ENCODE measurements at places on chromosomes 1 and 21. TPM values are rescaled to one million over a fixed set of nuclear protein-coding genes. Genes with fewer than 3 reads are reported as not detected.

- DNase-seq = no peak
Measured at GRCh38 chr21:45443595-45444181, 38.7 kb downstream of the COL18A1 start.

DNA sequence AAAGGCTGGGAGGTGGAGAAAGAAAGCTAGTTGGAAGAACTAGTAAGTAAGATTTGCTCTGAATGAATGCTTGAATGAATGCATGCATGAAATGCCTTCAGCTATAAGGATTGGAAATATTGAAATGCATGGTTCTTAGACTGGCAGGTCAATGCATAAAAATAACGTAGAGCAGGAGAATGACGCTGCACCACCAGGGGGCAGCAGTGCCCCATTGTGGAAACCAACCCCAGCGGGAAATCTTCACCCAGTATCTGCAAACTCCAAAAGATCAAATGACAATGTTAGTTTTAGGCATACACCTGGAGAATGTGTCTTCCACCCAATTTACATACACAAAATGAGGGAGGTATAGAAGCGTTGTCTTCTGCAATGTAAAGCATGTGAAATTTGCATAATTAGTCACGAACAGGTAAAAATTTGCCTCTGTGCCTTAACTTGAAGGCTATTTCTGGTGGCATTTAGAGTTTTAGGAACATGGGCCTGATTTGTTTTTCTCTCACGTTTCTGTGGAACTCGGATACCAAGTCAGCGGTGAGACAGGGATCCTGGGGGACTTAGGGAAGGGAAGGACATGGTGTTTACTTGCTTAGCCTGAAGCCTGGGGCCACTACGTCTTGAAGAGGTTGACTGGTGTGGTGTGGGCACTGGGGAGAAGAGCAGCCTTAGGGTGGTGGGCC is 78.6 kb downstream of the HHAT start:
- DNase-seq = peak; percentile 85

DNA sequence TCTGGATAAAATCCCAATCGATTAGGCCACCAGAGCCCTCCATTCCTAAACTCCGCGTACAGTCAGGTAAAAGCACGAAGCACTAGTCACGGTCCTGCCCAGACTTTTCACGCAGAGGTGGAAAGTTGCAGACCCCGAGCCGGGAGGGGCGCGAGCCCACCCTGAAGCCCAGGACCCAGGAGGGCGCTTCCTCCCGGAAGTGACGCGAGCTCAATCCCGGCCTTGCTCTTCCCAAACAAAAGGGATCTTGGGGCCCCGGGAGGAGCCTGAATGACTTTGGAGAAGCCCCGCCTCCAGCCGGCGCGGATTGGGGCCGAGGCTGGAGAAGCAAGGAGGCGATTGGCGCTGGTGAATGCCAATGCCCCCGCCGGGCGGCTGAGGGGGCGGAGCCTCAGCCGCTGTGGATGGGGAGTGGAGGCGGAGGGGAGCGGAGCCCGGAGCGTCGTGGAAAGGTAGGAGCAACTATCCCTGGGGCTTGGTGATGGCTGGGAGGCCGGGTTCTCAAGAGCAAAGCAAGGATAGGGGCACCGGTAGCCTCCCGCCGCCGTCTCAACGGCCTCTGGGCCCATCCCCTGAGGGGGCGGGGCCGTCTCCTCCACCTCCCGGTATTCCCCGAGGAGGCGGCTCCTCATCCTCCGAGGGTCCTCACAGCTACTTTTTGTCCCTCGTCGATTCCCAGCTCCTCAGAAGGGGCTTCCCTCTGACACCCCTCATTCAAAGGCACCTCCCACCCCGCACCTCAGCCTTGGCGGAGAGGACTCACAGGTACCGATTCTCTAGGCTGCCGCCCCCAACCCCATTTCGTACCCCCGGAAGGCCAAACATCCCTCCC is at the start of gene CTTNBP2NL:
CTTNBP2NL (plus strand) TSS at position 394 of the 832 bp plus-strand sequence. CDS start 19,952 bp downstream, outside the sequence.
- DNase-seq = peak; percentile 98

DNA sequence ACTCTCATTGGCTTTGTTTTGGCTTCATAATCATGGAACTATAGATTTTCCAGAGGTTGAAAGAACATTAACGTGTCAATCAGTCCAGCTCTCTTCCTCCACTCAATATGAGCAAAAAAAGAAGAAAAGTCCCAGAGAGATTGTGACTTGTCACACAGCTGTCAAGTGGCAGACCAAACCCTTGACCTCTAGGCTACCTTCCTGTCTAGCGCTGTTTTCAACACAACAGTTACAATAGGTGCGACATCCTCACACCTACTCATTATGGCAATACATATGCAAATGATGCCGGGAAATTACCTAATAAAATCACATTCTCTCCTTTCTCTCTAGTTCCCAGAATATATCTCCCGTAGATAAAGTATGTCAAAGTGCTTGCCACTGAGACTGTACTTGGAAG is 1.1 kb downstream of the WARS2 start:
- no peak for DNase-seq

LRRC8C gene
- total RNA-seq = 19.6 TPM

- DNase-seq = no peak
Measured at GRCh38 chr1:36511804-36512798, 29.4 kb upstream of the CSF3R start.

COL8A2 gene
- 47.3 TPM for total RNA-seq

GRCh38 chr21:25449950-25450349 is 157.3 kb downstream of the MRPL39 start:
- no peak for DNase-seq

- no peak for DNase-seq
Measured at GRCh38 chr1:89898695-89899470, 78.1 kb downstream of the LRRC8D start.

GRCh38 chr1:162055062-162055461 is 14.4 kb upstream of the NOS1AP start:
- no peak for DNase-seq

GRCh38 chr1:164064501-164064900 is 494.5 kb upstream of the PBX1 start:
- DNase-seq = no peak

DNA sequence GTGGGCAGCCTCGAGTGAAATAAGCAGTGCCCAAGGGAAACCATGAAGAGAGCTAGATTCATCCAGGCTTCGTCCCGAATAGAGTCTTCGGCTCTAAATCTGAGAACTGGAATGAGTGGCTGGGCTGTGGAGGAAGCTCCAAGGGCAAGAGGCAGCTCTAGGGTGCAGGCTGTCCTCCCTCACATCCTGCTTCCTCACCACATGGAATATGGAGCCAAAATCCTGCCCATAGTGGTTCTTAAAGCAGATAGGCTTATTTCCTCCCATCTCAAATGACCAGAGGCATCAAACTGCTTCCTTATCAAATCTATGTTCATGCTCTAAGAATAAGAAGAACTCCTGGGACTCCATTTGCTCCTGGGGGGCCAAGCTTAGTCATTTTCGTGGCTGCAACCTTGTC is 2.5 kb downstream of the IL24 start:
- DNase-seq = no peak

RBBP4 gene
- 125 TPM for total RNA-seq

- no peak for DNase-seq
Measured at GRCh38 chr21:23138797-23139196, 2140.6 kb downstream of the NCAM2 start.

OR2L8 gene
- 0.53 TPM for total RNA-seq

DNA sequence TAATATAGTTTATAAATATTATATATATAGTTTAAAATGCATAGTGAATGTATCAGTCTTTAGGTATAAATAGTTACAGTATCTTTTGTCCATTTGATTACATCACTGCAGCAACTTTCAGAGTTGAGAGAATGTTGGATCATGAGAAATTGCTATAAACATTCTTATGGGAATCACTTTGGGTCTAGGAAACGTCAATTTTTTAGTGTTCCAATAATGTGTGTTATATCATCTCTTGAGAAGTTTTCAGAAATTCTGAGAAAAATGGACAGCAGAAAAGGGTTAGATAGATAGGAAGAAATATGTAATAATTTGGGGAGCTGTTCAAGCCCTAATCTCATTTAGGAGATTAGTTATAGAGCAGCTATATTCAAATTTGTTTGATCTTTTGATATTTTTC is 185.2 kb upstream of the SGIP1 start:
- DNase-seq = no peak

FAM167B gene
- 16.1 TPM for total RNA-seq

DNA sequence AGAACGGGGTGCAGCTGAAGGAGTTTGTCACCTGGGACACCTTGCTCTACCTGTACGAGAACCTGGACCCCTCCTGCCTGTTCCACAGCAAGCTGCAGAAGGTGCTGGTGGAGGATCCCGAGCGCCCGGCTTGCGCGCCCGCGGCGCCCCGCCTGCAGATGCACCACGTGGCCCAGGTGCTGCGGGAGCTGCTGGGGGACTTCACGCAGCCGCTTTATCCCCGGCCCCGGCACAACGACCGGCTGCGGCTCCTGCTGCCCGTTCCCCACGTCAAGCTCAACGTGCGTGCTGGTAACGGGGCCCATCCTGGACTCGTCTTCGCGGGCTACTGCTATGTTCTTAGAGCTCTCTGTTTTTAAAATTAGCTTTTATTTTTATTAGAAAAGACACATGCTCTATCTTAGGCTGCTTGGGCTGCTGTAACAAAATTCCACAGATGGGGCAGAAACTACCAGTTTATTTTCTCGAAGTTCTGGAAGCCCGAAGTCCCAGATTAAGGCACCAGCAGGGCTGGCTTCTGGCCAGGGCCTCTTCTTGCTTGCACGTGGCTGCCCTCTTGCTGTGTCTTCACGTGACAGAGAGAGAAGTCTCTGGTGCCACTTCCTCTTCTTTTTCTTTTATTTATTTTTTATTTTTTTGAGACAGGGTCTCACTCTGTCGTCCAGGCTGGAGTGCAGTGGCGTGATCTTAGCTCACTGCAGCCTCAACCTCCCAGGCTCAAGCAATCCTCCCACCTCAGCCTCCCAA is 38.1 kb downstream of the TRPM2 start:
- peak; percentile 80 for DNase-seq

DNA sequence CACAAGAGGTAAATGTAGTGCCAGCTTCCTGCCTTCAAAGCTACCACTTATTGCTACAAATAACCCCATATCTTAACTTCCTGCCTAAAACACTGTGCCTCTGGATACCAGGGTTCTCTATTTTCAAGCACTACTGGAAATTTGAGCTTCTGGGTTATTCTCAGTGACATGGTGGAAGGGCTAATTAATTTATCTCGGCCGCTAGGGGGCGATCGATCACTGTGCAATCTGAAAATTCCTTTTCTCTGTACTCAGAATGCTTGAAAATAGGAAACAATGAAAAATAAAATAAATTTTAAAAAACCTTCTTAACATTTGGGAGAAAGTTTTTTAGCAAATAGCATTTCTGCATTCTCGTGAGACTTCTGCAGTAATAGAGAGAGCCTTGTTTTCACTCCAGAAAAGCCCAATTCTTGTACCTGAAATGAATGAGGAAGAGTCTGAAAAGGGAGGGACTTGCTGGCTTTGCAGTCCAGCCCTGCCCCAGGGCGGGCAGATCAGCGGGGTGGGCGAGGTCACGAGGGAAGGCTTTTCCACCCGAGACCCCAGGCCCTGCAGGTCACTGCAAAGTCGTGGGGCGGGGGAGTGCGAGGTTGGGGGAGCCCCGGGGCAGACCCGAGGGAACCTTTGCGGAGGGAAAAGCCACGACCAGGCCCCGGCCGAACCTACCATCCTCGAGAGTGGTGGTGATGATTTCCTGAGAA is 276.7 kb downstream of the PCP4 start:
- peak; percentile 81 for DNase-seq

- DNase-seq = peak; percentile 55
Measured at GRCh38 chr21:46126309-46127238, 28.7 kb downstream of the COL6A2 start.

ZNF683 gene
- 0.31 TPM for total RNA-seq

UBE2U gene
- total RNA-seq = not detected

SYDE2 gene
- 18.3 TPM for total RNA-seq

NR0B2 gene
- total RNA-seq = not detected

DNA sequence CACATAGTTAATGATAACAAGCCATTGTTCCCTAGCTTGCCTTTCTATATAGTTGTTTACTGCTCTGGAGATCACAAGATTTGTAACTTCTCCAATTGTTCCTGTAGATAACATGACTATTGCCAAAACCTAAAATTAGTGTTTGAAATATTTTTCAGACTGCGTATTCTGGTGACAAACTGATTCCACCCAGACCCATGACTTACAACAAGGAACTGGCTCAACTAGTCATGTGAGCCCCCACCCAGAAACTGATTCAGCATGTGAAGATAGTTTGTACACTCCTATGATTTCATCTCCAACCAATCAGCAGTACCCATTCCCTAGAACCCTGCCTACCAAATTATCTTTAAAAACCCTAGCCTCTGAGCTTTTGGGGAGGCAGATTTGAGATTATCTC is 131.4 kb upstream of the BCL9 start:
- no peak for DNase-seq

- DNase-seq = no peak
Measured at GRCh38 chr1:12010746-12011570, 8.3 kb upstream of the MIIP start.

CALML6 gene
- total RNA-seq = 0.49 TPM

SPATA45 gene
- 0.80 TPM for total RNA-seq

DNA sequence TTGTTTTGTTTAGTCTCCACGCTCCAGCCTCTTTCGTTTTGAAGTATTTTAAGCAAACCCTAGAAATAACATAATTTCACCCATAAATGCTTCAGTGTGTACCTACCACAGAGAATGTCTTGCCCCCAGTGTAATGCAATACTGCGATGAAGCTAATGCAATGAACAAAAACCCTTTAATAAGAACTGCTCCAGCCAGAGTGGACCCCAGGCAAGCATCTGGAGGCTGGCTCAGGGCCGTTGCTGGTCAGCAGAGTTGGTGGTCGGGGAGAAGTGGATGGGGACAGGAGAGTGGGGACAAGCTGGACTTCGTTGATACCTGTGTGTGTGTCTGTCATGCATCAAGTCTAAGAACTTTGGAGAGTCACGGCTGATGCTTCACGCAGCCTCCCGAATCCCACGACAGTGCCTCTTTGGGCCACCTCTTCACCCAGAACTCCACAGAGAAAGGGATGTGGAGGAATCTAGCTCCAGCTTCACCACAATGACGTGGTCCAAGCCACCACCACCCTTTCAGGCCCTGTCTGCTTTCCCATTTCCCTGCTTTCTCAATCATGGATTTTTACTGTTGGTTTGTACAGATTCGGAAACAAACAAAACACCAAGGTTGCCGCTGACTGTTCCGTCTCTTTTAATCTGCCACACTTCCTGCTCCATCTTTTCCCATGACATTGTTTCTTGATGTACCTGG is 108.6 kb upstream of the ERRFI1 start:
- DNase-seq = no peak

DNA sequence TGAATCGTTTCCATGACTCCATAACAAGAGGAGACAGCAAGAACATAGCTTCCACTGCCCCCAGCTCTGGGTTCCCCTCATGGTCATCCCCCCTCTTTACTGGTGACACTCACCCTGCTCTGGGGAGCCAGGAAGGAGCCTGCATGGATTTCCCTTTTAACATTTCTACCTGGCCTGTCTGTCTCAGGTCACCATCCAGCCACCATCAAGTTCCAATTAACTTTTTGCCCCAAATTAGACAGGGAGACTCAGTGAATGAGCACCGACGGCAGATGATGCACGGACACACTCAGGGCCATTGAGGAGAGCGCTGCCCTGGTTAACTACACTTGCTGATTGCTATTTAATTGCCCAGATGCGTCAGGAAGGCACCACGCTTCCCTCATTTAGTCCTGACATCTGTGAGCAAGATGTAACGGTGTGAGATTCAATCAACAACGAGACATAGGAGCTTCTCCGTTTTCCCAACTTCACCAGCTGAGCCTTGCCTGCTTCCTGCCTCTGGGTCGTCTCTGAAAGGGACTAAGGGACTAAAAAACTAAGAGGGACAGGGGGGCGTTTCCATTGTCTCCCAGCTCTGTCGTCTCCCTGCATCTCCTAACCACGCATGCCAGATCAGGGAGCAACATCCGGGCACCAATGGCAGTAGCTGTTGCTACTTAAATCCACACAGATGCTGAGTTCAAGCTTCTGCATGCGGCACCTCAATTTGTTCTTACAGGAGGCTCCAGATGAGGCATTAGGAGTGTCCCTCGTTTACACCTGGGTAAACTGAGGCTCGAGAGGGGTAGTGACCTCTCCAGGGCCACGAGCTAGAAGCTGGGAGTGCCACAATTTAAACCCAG is 426.7 kb downstream of the NPHP4 start:
- DNase-seq = no peak
